Left colon (tissue), 2 donors: ENCODE measurements at places on chromosomes 11 and 22.

- DNase-seq, result no peak
Measured at GRCh38 chr22:21688706-21689381, 23.0 kb downstream of the PPIL2 start.

DNA sequence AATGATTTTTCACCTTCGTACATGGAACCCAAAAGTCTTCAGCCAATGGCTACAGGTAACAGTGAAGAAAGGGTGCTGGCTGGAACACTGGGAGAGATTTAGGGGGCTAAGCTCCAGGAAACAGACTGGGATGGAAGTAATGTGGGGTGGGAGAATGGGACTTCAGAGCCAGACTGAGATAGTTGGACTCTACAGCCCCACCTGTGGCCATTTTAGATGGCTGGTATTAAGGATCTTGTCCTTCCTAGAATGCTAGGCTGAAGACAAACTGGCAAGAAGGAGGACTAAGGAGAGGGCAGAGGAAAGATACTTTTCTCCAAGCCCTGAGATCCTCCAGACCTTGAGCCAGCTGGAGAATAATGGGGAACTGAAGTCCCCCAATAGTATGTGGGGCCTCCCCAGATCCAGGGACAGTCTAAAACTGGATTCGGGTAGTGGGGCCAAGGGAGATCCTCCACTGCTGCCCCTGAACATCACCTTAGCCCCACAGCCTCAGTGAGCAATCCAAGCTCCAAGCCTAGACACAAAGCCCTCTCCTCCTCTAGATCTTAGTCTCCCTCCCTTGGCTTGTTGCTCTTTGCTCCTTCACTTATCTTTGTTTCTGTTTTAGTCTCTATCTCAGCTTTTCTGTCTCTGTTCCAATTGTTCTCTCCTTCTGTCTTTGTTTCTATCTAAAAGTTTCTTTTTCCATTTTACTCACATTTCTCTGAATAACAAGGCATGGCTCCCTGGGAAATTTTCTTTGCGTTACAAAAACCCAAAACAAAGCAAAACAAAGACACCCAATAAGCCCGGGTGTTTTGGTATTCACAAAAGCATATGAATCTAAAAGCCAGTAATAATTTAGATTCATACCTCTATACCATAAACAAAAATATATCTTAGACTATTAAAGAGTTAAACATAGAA is 16.2 kb upstream of the RRAS2 start:
- no peak for DNase-seq

- no peak for DNase-seq
Measured at GRCh38 chr22:32686354-32686753, 115.2 kb upstream of the TIMP3 start.

GRCh38 chr11:58395581-58395980 is 11.1 kb downstream of the OR5B3 start:
- DNase-seq, result no peak

GRCh38 chr11:65236194-65237059 is 25.3 kb upstream of the POLA2 start:
- DNase-seq, result no peak

DNA sequence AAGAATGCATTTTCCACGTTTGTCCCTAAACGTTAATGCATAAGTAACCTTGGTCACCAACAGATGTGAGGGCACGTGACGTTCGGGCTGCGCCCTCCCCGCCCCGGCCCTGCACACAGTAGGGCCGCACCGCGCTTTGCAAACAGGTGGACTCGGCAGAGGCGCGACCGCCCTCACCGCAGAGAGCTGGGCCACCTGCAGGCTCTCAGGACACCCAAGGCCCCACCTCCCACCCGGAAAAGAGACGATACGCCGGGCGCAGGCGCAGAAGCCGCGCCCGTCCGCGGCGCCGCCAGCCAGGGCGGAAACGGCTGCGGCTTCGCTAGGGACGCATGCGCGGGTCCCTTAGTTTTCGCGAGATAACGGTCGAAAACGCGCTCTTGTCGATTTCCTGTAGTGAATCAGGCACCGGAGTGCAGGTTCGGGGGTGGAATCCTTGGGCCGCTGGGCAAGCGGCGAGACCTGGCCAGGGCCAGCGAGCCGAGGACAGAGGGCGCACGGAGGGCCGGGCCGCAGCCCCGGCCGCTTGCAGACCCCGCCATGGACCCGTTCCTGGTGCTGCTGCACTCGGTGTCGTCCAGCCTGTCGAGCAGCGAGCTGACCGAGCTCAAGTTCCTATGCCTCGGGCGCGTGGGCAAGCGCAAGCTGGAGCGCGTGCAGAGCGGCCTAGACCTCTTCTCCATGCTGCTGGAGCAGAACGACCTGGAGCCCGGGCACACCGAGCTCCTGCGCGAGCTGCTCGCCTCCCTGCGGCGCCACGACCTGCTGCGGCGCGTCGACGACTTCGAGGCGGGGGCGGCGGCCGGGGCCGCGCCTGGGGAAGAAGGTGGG is at the start of gene FADD:
Gene FADD, plus strand, starts transcription at position 377 of the 831 bp plus-strand sequence. Its CDS starts 164 bp downstream, at position 541.
- DNase-seq, result peak; percentile 93

- no peak for DNase-seq
Measured at GRCh38 chr11:70805971-70806370, 407.6 kb downstream of the CTTN start.

- DNase-seq, result no peak
Measured at GRCh38 chr11:86097980-86098379, 29.1 kb upstream of the PICALM start.

DNA sequence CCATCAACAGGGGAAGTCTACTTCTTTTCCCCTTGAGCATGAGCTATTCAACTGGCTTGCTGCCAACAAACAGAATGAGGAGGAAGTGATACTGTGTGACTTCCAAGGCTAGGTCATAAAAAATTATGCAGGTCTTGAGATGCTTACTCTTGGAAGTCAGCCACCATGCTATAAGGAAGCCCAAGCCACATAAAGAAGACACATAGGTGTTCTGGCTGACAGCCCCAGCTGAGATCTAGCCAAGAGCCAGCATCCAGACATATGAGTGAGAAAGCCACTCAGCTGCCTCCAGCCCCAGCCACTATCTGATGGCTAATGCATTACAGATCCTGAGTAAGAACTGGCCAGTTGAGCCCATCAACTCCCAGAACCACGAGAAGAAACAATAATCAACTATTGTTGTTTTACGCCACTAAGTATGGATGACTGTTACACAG is 31.0 kb upstream of the PPP2R1B start:
- peak; percentile 43 for DNase-seq

DNA sequence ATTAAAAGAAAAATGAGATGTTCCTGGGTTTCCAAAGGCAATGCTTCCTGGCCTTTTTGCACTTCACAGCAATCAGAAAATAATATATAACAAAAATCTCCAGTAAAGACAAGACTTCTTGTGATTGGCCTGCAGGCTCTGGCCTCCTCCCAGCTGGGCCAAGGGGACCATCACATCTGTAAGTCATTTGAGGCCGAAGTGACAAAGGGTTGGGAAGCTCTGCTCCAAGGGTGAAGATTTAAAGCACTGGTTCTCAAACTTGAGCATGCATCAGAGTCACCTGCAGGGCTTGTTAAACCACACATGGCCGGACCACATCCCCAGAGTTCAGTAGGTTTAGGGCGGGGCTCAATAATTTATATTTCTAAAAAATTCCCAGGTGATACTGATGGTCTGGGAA is 32.1 kb downstream of the ARFGAP2 start:
- DNase-seq, result no peak

DNA sequence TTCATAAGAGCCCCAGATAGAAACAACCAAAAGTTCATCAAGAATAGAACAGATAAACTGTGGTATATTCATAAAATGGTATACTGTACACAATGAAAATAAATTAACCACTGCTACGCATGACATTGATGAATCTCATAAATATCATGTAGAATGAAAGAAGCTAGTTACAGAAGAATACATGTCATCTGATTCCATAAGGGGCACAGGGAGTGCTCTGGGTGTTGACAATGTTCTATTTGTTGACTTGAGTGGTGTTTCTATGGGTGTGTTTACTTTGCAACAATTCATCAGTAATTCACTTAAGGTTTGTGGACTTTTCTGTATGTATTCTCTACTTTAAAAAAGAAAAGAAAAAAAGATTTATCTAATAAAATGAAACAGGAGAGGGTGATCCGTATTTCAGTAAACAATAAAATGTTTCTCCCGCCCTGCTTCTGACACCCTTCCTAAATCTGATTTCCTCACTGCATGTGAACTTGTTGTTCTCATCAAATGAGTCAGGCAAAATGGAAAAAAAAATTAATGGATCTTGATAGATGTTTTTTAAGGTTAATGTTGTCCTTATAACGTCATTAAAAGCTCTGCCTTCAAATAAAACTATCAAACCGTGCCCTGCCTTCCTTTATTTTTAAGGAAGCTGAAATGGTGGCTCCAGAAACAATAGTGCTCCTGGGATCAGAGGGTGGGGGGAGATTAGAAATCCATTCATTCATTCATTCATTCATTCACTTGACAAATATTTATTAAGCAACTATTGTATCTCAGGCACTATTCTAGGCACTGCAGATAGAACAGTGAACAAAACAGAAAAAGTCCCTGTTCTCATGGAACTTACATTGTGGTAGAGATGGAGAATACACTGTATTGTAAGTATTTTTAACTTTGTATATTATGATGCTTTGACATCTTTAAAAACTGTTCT is 77.2 kb upstream of the CD44 start:
- no peak for DNase-seq

DNA sequence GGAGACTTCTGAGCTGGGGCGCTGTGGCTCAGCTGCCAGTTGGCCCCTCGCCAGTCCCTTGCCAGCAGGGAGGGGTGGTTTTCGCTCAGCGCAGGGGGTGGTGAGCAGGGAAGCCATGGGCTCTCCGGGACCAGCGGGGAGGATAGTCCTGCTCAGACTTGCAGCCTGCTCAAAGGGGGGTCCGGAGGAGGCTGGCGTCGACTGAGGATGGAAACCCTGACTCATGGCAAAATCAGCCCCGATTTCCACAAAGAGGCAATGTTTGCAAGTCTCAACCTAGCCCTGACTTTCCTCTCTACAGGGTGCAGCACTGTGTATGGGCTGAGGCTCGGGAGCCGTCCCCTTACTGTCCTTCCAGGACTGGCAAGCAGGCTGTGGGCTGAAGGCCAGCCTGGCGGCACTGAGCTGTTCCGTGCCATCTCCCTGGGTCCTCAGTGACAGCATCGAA is 35.1 kb downstream of the FBLN1 start:
- no peak for DNase-seq

- peak; percentile 50 for DNase-seq
Measured at GRCh38 chr22:49838771-49839717, 11.4 kb upstream of the BRD1 start.
